ENCODE measurements at places on chromosomes 6 and 20.

DNA sequence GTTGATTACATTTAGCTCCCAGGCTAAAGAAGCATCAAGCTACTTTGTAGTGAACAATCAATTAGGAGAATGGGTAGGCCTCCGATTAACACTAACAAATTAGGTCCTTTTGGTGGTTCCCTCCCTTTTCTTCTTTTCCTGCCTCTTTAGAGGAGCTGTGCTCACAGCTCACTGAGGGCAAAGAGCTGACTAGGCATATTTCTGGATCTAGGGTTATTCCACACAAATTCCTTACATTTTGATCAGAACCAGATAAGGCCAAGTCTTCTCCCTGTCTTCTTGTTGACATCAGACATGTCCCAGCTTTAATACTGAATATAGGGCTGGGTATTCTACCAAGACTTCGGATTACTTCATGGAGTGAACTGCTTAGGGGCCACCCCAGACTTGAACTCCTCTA lies 119.1 kb downstream of the PKHD1 start:
- DNase-seq = no peak

- DNase-seq = no peak
Measured at GRCh38 chr6:43703512-43704429, 16.2 kb upstream of the MRPS18A start.

DNA sequence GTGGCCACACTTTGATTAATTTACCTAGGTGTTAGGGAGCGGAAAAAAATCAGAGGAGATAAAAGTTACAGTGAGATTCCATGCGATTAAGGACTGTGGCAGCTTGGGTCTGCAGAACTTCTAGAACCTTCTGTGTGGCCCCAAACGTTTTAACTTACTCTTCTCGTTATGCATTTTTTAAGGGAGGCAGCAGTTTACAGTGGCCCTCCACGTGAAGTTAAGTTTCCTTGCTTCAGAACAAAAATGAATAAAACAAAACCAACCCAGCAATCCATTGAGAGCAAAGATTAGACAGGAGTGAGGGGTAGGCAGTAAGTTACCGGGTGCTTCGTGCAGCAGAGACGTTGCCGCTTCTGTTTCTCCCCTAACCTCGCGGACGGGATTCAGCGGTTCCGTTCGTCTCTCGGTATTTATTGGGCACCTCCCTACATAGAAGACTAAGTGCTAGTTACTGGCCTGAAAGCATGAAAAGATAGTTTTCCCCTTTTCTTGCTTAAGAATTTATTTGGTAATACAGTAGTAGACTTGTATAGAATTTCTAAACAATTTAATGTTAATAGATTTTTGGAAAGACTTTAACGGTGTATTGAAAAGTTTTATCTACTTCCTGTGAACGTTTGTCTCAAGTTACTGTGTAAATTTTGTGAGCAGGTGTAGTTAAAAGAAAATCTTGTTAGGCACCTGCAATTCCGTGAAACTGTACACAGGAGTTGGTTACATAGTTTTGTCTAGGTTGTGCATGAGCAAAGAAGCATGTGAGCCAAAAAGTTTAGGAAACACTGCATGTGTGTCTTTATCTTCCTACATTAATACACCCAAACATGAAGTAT lies 1.1 kb downstream of the BAG2 start:
- no peak for DNase-seq

DNA sequence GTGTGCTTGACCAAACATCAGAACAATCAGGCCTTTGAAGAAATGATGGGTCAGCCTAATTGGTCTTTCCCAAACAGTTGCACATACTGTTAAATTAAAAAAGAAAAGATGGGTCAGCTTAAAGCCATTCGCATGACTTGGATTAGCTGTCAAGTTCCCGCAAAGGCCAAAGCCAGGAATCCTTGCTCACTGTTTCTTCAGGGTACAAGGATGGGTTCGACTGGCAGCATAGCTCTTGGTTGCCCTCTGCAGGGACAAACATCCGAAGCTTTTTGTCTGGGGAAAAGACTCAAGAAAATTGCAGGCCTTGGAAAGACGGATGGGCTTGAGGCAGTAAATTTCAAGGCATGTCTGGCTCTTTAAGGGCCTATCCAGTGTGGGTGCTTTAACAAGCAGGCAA lies 168.0 kb downstream of the HDGFL1 start:
- no peak for DNase-seq

- DNase-seq = no peak
Measured at GRCh38 chr20:42276718-42277602, 658.8 kb upstream of the CHD6 start.

GRCh38 chr6:64224819-64225218 lies 589.2 kb downstream of the PHF3 start:
- peak; percentile 62 for DNase-seq

DNA sequence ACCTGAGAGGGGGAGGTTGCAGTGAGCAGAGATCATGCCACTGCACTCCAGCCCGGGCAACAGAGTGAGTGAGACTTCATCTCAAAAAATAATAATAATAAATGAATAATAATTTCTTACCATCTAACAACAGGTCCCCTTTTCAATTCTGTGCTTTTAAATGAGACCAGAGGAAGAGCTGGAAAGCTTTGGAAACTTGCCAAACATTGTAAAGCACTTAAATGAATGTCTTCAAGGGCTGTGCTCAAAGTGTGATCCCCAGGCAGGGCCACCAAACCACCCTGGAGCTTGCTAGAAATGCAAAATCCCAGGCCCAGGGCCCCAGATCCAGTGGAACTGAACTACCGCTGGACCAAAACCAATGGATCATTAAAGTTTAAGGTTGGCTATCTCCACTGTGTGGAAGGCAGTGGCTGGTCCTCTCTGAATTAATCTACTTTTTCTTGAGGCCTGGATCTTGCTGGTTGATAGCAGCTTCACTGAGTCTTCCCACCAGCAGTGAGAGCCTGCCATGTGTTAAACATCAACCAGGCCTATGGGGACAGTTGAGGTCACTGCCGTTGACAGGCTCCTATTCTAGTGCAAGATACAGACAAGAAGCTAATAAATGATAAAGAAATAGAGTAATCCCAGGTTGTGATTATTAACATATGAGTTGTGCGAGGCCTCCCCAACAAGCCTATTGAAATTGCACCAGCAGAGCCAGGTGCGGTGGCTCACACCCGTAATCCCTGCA lies 23.7 kb upstream of the TFAP2C start:
- DNase-seq = no peak

GRCh38 chr6:72283571-72283970 lies 338.3 kb upstream of the KCNQ5 start:
- no peak for DNase-seq

- DNase-seq = no peak
Measured at GRCh38 chr6:144737998-144738397, 452.9 kb downstream of the UTRN start.

DNA sequence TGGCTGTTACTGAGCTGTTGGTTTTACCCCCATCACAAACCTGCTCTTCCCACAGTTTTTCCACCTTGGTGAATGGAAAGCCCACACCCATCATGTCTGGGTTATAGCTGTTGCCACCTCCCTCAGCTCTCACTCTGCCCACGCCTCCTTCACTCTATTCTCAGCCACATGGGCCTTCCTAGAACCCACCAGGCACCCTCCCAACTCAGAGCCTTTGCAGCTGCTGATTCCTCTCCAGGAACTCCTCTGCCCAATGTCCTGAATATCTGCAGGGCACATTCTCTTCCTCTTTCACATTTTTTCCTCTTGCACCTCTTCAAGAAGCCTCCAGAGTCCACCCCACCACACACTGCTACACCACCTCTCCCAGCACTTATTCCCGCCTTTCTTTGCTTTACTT lies 177.4 kb downstream of the TBXT start:
- DNase-seq = no peak

- no peak for DNase-seq
Measured at GRCh38 chr6:149449831-149450678, 34.8 kb downstream of the ZC3H12D start.

- no peak for DNase-seq
Measured at GRCh38 chr6:116254297-116255056, 602 bp upstream of the TSPYL4 start.
